HCT116 (cell line): ENCODE measurements at places on chromosomes 6 and 20. TPM values are rescaled to one million over a fixed set of nuclear protein-coding genes. Genes with fewer than 3 reads are reported as not detected.

DNA sequence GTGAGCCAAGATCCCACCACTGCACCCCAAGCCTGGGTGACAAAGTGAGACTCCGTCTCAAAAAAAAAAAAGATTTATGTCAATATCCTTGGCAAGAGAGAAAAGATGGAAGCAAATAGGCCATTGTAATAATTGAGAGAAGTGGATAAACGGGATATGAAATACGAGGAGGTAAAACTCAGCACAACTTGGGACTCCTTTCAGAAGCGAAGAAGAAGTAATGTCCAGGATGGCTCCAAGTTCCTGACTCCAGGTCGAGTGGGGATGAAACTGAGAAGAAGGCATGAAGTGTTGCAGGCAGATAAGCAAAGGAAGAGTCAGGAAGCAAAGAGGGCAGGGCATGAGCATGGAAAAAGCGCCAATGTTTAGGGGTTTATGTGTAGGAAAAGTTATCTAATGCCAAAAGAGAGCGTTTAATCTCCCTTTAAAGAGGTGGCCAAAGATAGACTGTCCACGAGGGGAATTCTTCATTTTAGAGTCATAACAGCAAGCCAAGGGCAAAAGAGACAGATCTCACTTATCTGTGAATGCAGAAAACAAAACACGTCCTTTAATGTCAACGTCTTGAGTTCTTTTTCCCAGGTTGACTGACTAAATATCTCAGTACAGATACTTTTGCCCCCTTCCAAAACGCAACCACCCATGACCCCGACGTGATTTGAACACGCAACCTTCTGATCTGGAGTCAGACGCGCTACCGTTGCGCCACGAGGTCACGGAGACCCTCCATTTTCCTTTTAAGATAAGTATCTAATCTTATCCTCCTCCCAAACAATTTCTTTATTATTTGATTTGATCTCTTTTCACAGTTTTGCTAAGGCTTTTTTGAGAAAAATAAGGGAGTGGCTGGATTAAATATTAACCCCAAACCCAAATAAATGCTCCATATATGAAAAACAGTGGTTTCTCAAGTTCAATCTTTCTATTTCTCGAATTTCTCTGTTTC, 46.3 kb upstream of the BTN3A2 start:
- no peak for DNase-seq

DNA sequence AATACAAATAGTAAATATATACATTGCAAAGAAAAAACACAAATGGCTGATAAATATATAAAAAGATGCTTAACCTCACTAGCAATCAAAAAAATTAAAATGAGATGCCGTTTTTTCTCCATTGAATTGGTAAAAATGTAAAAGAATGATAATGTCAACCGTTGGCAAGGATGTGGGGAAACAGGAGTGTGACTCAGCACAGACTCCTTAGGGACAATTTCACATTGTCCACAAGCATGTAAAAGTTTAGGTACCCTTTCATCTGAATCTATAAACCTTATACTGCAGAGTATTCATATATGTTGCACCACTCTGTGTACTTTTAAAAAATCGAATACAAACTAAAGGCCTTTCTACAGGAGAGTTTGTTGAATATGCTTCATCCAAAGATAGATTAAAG, 143.1 kb upstream of the RREB1 start:
- DNase-seq, result no peak

DNA sequence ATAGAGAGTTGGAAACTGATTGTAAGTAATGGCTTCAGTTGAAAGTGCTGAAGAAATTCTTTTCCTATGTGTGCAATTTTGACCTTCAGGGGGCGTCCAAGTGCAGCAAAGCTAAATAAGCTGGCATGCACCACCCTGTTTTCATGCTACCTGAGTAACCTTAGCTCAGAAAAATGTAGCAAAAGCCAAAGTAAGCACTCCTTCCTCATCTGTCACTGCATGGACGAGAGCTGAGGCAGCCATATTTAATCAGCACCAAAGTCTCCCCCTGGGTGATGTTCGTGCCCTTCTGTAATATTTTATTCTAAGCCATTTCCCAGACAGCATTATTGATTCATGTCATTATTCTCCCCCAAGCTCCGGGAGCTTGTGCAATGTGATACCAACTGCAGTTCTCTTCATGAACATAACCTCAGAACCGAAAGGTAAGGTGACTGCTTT, 123.1 kb downstream of the RPS12 start:
- peak; percentile 57 for DNase-seq

DNA sequence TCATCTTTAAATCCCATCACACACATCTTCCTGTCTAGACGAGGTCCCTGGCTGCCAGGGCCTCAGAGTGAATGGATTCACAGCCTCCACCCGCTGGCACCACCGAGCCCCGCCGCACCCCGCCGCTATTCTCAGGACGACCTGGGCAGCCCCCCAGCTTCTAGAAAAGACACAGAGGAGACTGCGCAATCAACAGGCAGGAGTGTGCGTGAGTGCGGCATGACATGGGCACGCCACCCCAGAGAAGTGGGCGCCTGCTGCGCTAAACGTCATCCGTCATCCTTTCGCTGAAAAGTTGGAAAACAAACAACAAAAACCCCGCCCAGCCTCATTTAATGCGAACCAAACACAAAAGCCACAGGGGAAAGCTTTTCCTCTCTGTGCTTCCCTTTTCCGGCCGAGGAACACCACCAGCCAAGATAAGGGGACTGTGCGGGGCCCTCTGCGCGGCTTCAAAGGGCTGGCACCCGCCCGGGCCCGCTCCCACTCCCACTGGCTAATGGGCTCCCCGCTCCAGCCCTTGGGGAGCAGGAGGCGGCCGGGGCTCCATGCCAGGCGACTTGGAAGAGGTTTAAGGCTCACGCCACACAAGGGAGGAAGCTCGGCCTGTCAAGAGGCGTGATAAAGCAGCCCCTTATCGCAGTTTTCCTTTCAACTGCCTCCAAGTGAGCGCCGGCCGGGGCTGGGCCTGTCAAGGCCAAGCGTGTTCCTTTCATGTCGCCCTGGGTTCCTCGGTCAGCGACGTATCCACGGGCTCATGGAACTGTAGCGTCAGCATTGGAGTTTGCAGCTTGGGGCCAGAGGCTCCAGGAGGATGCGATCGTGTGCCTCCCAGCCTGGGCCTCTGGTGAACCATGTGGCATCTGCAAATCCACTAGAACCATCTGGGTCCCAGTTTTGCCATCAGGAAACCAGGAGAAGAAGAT, 50.1 kb downstream of the NFATC2 start:
- no peak for DNase-seq

GRCh38 chr6:100952006-100952405, 70.9 kb upstream of the ASCC3 start:
- DNase-seq, result no peak

DNA sequence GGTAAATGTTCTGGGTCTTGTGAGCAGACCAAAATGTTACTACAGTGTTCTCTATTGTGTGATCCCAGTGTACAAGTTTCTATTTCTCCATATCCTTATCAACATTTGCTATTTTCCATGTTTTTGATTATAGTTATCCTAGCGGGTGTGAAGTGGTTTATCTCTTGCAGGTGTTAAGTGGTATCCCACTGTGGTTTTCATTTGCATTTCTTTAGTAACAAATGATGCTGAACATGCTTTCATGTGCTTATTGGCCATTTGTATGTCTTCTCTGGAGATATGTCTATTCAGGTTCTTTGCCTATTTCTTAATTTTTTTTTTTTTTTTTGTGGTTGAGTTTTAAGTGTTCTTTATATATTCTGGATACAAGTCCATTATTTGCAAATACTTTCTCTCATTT, 35.5 kb downstream of the NSFL1C start:
- DNase-seq, result no peak

DNA sequence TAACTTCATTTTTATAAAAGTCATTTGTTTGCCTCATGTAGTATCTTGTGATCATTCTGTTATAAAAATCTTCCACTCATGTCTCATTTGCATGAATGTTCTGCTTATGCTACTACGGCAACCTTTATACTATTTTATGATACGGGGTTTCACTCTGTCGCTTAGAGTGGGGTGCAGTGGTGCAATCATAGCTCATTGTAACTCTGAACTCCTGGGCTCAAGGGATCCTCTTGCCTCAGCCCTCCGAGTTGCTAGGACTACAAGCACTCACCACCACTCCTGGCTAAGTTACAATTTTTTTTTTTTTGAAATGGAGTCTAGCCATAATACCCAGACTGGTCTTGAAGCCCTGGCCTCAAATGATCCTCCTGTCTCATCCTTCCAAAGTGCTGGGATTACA, 154.4 kb upstream of the PREP start:
- no peak for DNase-seq

GINS1 gene
- total RNA-seq, result 30.4 TPM
